ENCODE measurements at places on chromosomes 16 and 17.

GRCh38 chr17:81553616-81554181, 1.5 kb upstream of the FAAP100 start:
- DNase-seq, result peak; percentile 34

GRCh38 chr16:88784074-88784855, 755 bp downstream of the PIEZO1 start:
- DNase-seq, result peak; percentile 87

DNA sequence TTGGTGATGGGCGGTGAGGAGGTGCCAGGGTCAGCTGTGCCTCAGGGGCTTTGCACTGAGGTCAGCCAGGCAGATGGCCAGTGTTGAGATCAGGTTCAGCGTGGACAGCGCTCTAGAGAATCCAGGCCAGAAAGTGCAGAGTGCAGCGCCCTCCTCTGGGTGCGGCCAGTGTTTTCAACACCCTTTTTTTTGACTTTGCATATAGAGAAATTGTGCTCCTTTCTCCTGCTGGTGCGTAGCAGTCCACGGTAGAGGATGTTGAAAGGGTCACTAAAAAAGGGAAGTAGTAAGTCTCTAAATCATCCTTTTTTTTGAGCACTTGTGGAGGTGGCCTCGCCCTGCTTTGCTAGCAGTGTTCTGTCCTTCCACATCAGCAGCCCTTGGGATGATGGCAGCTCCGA, 53.9 kb downstream of the BANP start:
- DNase-seq, result no peak

- peak; percentile 65 for DNase-seq
These were observed 3.2 kb downstream of the CBX4 start for GRCh38 chr17:79835953-79836509.

DNA sequence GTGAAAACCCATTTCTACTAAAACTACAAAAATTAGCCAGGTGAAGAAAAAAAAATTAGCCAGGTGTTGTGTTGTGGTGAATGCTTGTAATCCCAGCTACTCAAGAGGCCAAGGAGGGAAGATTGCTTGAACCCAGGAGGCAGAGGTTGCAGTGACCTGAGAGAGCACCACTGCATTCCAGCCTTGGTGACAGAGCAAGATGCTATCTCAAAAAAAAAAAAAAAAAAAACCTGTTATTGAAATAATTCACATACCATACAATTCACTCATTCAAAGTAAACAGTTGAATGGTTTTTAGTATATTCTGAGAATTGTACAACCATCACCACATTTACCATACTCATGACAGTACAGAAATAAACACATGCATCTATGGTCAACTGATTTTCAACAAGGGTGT, 31.0 kb downstream of the ZNRF1 start:
- no peak for DNase-seq

DNA sequence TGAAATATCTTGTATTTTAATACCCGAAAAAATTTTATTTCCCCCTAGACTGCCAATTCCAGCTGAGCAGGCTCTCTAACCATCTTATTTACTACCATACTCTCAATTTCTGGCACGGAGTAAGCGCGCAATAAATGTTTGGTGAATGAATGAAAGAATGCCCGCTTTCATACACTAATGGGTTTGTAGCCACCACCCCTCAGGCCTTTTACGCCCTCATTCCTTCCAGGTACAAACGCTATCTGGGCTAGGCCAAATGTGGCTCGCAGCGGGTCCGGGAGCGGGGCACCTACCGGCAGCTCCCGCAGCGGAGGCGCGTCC, 536 bp upstream of the PLD2 start:
- DNase-seq, result no peak

DNA sequence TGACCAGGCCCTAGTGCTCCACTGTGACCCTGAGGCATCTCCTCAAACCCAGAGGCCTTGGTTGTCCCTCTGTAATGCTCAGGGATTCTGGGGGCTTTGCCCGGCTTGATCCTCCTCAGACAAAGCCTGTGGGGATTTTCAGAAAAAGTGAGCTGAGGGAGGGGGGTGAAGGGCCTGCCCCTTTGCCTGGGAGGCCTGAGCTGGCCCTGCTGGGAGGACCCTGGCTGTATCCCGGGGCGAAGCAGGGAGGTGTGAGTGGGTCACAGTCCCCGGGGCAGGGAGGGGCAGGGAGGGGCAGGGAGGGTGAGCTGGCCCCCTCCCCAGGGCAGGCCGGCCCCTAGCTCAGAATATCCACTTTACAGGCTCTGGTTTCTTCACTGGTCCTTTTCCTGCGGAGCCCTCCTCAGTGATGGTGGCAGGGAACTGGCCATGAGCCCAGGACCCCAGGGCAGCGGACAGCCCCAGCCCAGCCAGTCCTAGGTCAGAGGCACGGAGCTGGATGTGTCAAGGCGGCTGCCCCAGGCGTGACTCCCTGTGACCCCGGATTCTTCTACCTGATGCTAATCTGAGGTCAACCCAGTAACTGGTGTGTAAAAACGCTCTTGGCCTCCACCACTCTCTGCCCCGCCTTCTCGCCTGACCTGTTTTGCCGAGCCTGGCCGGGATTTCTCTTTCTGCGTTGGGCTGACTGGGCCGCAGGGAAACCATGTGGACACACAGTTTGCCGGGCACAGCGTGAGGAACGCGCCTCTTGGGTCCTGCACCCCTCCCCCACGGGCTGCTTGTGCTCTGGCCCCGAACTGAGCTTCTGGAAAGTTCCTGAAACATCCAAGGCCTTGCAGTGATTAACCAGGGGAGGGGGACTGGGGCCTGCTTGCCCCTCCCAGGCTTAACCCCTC, 5.8 kb upstream of the FASN start:
- peak; percentile 62 for DNase-seq

GRCh38 chr17:42431758-42432161, 8.7 kb upstream of the CAVIN1 start:
- peak; percentile 76 for DNase-seq

DNA sequence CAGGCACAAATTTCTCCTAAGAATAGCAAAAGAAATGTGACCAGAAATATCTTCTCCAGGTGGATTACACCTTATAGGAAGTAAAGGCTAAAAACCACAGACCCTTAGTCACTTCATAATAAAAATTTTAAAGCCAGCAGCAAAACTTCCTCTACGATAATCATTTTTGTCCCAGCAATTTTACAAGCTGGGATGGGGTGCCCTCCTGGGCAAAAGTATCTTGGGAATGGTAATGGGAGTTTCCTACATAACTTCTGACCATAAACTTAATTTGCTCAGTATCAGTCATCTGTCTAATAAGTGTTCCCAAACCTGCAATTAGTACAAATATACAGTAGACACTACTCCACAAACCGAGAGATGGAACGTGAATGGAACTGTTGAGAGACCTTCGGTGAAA, 3.0 kb downstream of the PHF12 start:
- no peak for DNase-seq

GRCh38 chr16:66894948-66895688, 14.8 kb downstream of the PDP2 start:
- peak; percentile 92 for DNase-seq

- DNase-seq, result peak; percentile 72
These were observed 8.6 kb upstream of the UBE2I start for GRCh38 chr16:1300664-1301476.

DNA sequence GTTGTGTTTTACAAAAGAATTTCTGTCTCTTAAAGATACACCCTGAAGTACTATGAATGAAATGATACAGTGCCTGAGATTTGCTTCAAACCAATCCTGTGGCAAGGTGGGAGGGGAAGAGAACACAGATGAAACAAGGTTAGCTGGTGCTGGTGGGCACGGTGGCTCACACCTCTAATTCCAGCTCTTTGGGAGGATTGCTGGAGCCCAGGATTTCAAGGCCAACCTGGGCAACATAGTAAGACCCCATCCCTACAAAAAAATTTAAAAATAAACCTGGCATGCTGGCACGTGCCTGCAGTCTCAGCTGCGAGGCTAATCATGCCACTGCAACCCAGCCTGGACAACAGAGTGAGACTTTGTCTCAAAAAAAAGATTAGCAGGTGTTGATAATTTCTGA, 67.3 kb upstream of the FA2H start:
- DNase-seq, result no peak

GRCh38 chr16:78562650-78563049, 463.2 kb downstream of the WWOX start:
- no peak for DNase-seq

- DNase-seq, result peak; percentile 57
These were observed 2.6 kb downstream of the GTF3C1 start for GRCh38 chr16:27547134-27547533.

GRCh38 chr17:55407641-55408566, 13.7 kb downstream of the MMD start:
- no peak for DNase-seq

- no peak for DNase-seq
These were observed 439.6 kb downstream of the KCNJ2 start for GRCh38 chr17:70608957-70609356.

GRCh38 chr17:17679748-17680147, 1.5 kb upstream of the RAI1 start:
- DNase-seq, result no peak

- DNase-seq, result no peak
These were observed 77.3 kb downstream of the CEP112 start for GRCh38 chr17:66114609-66115008.

DNA sequence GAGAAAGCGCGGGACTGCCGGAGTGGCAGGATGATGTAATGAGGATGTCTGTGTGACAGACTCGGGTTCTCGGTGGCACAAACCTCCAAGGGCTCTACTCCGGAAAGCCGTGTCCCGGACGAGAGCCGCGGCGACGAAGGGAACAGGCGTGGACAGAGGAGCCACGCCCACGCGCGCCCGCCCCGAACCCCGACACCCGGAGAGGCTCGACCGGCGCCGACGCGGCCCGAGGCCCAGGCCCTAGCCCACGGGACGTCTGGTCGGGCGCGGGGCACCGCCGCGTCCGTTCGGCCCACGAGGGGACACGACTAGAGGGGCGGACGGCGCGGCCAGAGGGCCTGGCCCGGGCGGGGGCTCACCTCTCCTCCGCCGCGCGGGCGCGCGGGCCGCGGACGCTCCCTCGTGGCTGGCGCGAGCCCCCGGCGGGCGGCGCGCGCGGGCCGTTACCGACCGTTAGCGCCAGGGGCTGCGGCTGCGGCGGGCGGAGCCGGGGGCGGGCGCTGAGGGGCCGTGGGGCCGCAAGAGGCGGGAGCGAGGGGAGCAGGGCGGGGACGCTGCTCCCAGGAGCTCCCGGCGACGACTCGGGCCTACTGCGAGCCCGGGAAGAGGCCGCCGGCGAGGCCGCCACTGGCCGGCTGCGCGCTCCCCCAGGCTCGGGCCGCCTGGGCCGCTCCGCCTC, 2.1 kb upstream of the IRX5 start:
- peak; percentile 65 for DNase-seq

DNA sequence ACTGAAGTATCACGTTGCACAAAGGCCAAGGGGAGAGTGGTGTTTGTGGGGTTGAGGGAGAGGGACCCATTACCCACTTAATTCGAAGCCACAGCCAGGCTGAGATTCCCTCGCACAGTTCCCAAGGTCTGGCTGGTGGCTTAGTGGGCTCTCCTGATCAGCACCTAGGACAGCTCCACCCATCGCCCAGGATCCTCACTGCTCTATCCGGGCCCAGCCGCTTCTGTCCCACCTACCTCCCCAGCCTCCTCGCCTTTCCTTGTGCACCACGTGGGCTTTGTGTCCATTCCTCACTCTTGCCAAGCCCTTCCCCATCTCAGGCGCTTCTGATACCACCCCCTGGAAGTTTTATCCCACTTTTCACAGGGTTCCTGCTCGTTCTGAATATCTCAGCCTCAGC, 163.5 kb downstream of the CCT6B start:
- peak; percentile 68 for DNase-seq

- no peak for DNase-seq
These were observed 455 bp downstream of the ATP1B2 start for GRCh38 chr17:7651097-7651664.

DNA sequence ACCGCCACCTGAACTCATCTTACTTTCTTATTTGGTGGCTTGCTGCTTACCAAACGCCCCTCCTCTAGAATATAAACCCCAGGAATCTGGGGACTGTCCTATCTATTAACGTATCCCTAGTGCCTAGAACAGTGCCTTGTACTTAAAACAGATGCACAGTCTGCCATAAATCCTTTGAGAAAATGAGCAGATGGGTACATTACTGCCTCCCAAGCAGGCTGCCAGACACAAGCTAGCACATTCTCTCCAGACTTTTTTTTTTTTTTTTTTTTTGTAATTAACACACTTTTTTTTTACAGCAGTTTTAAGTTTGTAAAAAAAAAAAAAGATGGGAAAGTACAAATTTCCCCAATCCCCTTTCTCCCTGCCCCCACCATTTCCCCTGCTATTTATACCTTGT, 57.3 kb upstream of the RPL38 start:
- no peak for DNase-seq

GRCh38 chr16:80029761-80030481, 429.4 kb upstream of the MAF start:
- no peak for DNase-seq

GRCh38 chr17:49230636-49231562, at the start of gene PHOSPHO1:
Gene PHOSPHO1, minus strand, starts transcription at chr17:49230787. Its CDS starts 4,096 bp downstream, at chr17:49226691.
- DNase-seq, result peak; percentile 85

GRCh38 chr17:76784926-76785325, 47.0 kb downstream of the MFSD11 start:
- DNase-seq, result no peak

- peak; percentile 84 for DNase-seq
These were observed 677 bp downstream of the CBX1 start for GRCh38 chr17:48100591-48101011.

GRCh38 chr16:77782694-77783093, 5.7 kb upstream of the VAT1L start:
- no peak for DNase-seq

DNA sequence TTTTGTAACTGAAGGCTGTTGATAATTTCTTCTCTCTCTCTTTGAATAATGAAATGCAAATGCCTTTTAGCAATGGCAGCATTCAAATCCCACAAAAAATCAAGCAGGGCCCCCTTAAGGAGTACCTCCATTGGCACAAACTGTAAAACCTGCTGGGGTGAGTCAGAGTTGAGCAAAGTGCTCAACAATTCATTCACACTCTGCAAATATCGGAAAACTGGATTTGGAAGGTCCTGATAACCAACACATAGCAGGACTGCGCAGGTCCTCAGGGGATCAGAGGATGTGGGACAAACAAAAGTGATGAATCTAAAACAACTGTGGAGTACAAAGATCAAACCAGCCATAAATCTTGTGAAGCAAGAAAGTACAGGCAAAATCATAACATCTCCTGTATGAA, 5.6 kb downstream of the CMTR2 start:
- no peak for DNase-seq

GRCh38 chr16:12097523-12098428, 121.2 kb downstream of the SNX29 start:
- DNase-seq, result peak; percentile 53

All from lung (tissue), 17 donors.